ENCODE measurements at places on chromosomes 3 and 15. TPM values are rescaled to one million over a fixed set of nuclear protein-coding genes. Genes with fewer than 3 reads are reported as not detected.
A peak's percentile ranks its signal among the peaks of the same experiment; 100 is the strongest.

DNA sequence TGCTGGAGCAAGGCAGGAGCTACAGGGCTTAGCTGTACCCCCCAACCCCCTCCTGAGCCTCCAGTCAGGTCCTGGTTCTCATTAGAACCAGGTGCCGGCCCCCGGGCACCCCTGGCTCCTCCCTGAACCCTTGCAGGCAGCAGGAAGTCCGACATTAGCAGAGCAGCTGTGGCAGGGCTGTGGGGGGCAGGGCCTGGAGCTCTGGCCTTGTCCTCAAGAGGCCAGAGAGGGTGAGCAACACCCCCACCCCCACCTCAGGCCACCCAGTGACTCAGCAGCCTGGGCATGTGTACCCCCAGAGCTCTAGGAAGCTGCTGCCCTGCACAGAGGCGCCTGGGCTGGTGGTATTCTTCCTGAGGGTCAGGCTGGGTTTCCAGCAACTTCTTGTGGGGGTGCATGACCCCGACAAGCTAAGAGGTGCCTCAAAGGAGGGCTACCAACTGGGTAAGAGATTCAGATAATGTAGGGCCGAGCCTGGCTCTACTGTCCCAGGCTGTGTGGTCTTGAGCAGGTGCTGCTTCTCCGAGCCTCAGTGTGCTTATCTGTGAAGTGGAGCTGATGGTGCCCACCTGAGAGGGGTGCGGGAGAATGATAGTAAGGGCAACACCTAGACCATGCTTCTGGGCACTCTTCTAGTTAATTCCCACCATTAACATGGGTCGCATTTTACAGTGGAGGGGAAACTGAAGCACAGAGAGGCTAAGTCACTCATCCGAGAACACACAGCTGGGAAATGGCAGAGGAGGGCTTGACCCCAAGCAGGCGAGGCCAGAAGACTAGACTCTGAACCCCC is 16.0 kb downstream of the H1-8 start:
- H3K36me3 ChIP-seq = no peaks in the 10 kb centered on the region
- H3K4me3 ChIP-seq = no peak overlapping the region
- no peak for DNase-seq
- peaks cover under 1% of the 10 kb centered on the region for H3K4me1 ChIP-seq
- no peaks in the 10 kb centered on the region for H3K27me3 ChIP-seq
- no peak overlapping the region for H3K27ac ChIP-seq

Gene RETNLB
- not detected for total RNA-seq

Gene SLC28A1
- 55.8 TPM for total RNA-seq

- no peak overlapping the region for H3K4me3 ChIP-seq
- no peaks in the 10 kb centered on the region for H3K4me1 ChIP-seq
Observed at GRCh38 chr15:101179341-101180153, 72.3 kb downstream of the CHSY1 start.

- no peaks in the 10 kb centered on the region for H3K27me3 ChIP-seq
- no peak overlapping the region for H3K4me3 ChIP-seq
- H3K36me3 ChIP-seq = no peaks in the 10 kb centered on the region
- H3K4me1 ChIP-seq = no peaks in the 10 kb centered on the region
Observed at GRCh38 chr3:27221264-27221932, 147.8 kb downstream of the NEK10 start.

- H3K4me3 ChIP-seq = no peak overlapping the region
- DNase-seq = no peak
- no peaks in the 10 kb centered on the region for H3K27me3 ChIP-seq
- H3K4me1 ChIP-seq = no peaks in the 10 kb centered on the region
Observed at GRCh38 chr3:72768006-72768441, 80.2 kb downstream of the SHQ1 start.

- H3K27ac ChIP-seq = no peak overlapping the region
- H3K27me3 ChIP-seq = no peaks in the 10 kb centered on the region
- DNase-seq = no peak
- H3K4me1 ChIP-seq = no peaks in the 10 kb centered on the region
- H3K4me3 ChIP-seq = no peak overlapping the region
- no peaks in the 10 kb centered on the region for H3K36me3 ChIP-seq
Observed at GRCh38 chr15:60840703-60841411, 361.9 kb upstream of the ICE2 start.

DNA sequence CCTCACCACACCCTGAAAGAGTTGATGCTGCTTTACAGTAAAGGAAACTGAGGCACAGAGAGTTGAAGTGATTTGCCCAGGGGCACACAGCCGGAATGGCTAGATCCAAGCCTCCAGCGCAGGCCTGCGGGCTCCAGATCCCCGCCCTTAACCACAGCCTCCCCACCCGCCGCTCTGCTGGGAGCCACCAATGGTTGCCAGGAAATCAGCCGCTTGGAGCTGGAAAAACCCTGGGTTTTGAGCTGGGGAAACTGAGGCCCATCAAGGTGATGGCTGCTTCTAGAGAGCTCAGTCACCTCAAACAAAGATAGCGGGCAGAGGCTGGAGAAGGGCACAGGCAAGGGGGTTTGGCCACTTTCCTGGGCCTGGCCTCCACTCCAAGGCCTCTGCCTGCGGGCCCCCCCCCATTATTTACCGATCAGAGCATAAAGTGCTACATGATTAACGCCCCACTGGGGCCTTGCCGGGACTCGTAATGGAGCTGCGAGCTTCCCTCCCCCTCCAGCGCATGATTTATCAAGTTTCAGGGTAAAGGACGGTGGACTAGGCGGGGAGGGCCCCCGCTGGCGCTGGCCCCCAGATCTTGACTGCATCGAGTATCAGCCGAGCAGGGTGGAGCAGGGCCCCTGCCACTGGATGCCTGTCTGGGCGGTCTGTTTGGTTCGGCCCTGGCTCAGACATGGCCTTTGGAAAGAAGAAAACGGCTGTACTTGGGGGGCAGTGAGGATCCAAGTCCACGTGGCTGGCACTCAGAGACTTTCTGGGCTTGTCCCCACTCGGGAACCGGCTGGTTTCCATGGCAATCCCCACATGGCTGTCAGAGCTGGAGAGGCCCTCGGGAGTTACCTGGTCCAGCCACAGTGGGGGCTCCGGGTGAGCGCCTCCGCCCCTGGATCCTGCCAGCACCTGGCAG is 9.1 kb downstream of the PLXND1 start:
- H3K27me3 ChIP-seq = no peaks in the 10 kb centered on the region
- no peaks in the 10 kb centered on the region for H3K4me1 ChIP-seq
- no peaks in the 10 kb centered on the region for H3K36me3 ChIP-seq
- DNase-seq = no peak
- H3K4me3 ChIP-seq = no peak overlapping the region

GRCh38 chr15:70060993-70061305 is 36.8 kb downstream of the TLE3 start:
- no peaks in the 10 kb centered on the region for H3K4me1 ChIP-seq
- H3K27ac ChIP-seq = no peak overlapping the region
- DNase-seq = no peak
- H3K4me3 ChIP-seq = no peak overlapping the region

GRCh38 chr3:62562596-62562995 is 189.2 kb upstream of the FEZF2 start:
- DNase-seq = no peak
- no peak overlapping the region for H3K27ac ChIP-seq
- H3K4me1 ChIP-seq = no peaks in the 10 kb centered on the region

DNA sequence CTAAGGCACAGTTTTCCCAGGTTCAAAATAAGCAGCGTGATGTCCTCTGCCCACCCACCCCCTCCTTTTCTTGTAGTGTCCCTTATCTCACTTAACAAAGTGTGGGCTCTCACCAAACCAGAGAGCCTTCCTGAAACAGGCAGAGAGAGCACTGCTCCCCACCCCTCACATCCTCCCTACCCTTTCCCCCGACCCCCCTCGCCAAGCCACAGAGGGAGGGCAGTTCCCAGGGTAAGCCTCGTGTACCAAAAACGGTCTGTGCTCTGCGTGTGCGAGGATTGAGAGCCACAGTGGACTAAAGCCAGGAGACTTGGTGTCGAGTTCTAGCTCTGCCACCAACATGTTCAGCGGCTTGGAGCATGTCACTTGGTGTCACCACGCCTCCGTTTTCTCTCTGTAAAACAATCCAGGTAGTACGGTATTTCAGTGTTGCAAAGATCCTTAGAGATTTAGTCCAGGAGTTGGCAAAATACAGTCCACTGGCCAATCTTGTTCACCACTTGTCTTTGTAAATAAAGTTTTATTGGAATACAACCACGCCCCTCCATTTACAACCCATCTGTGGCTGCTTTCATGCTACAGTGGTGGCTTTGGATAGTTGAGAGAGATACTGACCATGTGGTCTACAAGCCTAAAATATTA is 249.9 kb downstream of the OPA1 start:
- no peak overlapping the region for H3K27ac ChIP-seq
- no peak overlapping the region for H3K4me3 ChIP-seq
- DNase-seq = no peak
- H3K36me3 ChIP-seq = no peaks in the 10 kb centered on the region

DNA sequence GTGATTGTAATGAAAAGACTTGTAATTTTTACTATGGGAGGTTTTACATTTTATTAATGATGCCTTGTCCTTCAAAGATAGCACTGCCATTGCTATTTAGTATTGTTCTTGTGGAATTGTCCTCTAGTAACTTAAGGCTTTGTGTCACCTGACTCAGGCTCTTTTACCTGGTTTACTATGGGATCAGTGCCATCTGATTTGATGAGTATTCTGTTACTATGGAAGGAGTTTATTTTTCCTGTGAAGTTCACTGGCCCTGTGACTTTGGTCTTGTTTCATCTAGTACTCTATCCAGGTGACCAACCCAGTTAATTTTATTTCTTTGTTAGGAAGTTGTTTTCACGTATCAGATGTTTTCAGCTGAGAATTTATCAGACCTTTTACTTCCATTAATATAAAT is 9.0 kb downstream of the MORF4L1 start:
- no peak overlapping the region for H3K4me3 ChIP-seq
- peaks cover 5% of the 10 kb centered on the region for H3K36me3 ChIP-seq
- DNase-seq = no peak
- no peaks in the 10 kb centered on the region for H3K27me3 ChIP-seq
- H3K27ac ChIP-seq = peak overlapping the region; percentile 67

All from right lobe of liver (tissue), 6 donors.